Mesothelial cell of epicardium (in vitro differentiated cells): ENCODE measurements at places on chromosomes 1 and 21. TPM values are rescaled to one million over a fixed set of nuclear protein-coding genes. Genes with fewer than 3 reads are reported as not detected.
A peak's percentile ranks its signal among the peaks of the same experiment; 100 is the strongest.

Gene SLC2A5
- total RNA-seq: 0.07 to 0.13 TPM (median 0.11 TPM) in 3 replicates

Gene UQCRHL
- total RNA-seq: 2.8 to 3.5 TPM (median 3.0 TPM) in 3 replicates

DNA sequence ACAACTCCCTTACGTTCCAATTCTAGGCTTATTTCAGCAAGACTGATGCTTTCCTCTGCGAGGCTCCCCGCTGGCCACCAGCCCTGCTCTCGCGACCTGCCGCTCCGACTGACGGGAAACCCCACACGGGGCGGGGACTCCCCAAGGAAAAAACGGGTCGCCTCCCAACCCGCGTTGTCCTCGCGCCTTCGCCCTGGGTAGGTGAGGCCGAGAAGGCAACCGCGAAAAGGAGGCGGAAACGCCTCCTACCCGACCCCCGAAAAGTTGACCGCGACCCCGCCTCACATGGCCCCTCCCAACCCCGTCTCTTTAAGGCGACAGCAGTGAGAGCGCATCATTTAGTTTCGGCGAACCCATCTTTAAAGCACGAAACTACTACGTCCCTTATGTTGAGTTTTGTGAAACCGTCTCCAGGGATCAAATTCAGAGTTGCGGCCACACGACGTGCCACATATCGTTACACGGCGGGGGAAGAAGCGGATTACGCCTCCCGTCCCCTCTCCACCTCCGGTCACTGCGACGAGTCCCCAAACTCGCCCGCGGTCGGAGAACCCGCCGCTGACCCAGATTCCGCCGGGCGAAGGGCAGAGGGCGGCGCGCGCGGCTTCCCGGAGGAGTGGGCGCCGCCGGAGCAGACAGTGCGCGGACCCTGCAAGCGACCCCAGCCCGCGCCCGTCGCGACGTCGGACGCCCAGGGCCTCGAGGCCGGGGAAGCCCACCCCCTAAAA lies 1.2 kb downstream of the ANP32E start:
- peak overlapping the region; percentile 98 for H3K27ac ChIP-seq
- peak; percentile 62 for DNase-seq
- H3K4me3 ChIP-seq: no peak overlapping the region
- H3K36me3 ChIP-seq: no peaks in the 10 kb centered on the region

- H3K27me3 ChIP-seq: peaks cover 5% of the 10 kb centered on the region
- H3K4me3 ChIP-seq: no peak overlapping the region
- no peak overlapping the region for H3K27ac ChIP-seq
- no peaks in the 10 kb centered on the region for H3K36me3 ChIP-seq
These were observed 61.2 kb downstream of the AK4 start for GRCh38 chr1:65209005-65209885.

DNA sequence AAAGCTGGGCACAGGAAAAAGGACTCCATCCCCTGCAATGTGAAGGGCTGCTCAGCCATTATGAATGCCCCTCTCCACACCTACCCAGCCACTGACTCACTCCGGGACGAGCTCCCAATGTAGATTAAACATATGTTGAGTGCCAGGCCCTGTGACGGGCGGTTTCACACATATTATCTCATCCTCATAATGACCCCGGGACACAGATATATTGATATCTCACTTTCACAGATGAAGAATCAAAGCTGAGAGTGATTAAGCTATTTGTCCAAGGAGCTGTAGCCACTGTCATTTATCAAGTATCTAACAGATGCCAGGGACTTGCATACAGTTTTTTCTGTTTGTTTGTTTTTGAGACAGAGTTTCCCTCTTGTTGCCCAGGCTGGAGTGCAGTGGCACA lies 35.0 kb upstream of the SLC30A1 start:
- no peak overlapping the region for H3K4me3 ChIP-seq
- no peak overlapping the region for H3K27ac ChIP-seq
- H3K27me3 ChIP-seq: no peaks in the 10 kb centered on the region
- DNase-seq: no peak
- peaks cover 12% of the 10 kb centered on the region for H3K4me1 ChIP-seq
